Bronchial smooth muscle cell (primary cell): ENCODE measurements at places on chromosomes 13 and 19. TPM values are rescaled to one million over a fixed set of nuclear protein-coding genes. Genes with fewer than 3 reads are reported as not detected.

The SIAH3 gene
- total RNA-seq: not detected in 2 replicates

The FGF21 gene
- not detected in 2 replicates for total RNA-seq

The LAIR1 gene
- not detected in 2 replicates for total RNA-seq

The ZNF667 gene
- total RNA-seq: 5.4 and 6.8 TPM in 2 replicates

The KLK4 gene
- total RNA-seq: not detected in 2 replicates

The ZNF536 gene
- total RNA-seq: 0.09 TPM in 1 of 2 replicates, not detected in the other

The EDNRB gene
- total RNA-seq: 46.2 and 62.6 TPM in 2 replicates

The TMEM272 gene
- not detected in 2 replicates for total RNA-seq
